NCI-H1105 treated with DMSO at 0.1 percent for 48 hours (cell line): ENCODE measurements at places on chromosomes 2 and 18.

GRCh38 chr18:29104671-29105070 lies 927.7 kb upstream of the CDH2 start:
- peak; percentile 32 for DNase-seq

GRCh38 chr2:86453836-86454235 lies 12.7 kb downstream of the KDM3A start:
- DNase-seq: peak; percentile 68

DNA sequence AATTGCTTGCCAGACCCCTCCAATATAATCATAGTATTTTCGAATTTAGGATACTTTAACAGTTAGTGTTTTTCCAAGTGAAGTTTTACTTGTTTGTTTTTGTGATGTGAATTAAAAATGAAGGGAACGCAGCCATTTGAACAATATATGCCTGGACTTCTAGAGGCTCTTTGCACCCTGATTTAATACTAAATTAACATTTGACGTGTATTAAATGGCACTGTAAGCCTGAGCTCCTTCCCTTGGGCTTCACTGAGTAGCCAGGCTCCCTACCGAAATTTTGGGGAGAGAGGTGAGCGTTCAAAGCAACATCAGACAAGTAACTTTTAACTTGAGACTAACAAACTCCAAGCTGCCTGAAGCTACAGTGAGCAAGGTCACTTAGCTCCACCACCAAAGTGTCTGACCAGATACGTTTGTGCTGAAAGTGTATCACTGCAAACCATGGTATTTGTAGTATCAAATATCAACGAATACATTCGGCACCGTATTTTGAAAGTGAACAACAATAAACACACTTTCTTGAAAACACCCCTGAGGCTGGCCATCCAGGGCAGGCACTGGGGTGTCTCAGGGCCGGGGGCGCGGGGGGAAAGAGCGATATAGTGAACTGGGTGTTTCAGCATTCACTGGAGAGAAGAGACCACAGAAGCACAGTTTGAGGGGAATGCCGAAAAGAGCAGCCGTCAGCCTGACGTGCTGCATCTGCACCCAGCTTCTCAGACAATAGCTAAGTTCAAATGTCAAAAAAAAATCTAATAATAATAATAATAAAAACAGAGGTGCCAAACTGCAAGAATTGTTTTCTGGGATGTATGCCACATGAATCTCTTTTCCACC lies 7.7 kb upstream of the POU3F3 start:
- no peak for DNase-seq

DNA sequence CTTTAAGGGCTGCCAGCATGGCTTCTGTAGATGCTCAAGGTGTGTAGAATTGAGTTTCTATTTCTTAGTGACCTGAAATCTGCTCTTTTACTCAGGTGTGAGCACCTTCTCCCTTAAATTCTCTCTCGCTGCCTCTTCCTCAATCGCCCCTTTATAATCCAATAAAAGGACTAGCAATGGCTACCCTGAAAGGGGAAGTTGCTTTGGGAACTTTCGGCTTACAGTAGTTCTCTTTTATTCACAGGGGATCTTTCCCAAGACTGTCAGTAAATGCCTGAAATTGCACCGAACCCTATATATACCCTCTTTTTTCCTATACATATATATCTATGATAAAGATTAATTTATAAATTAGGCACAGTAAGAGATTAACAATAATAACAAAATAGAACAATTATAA lies 121.8 kb downstream of the ACTR3 start:
- DNase-seq: no peak

- DNase-seq: no peak
These were observed 52.5 kb downstream of the USP40 start for GRCh38 chr2:233513953-233514655.

- no peak for DNase-seq
These were observed 81.4 kb upstream of the BZW1 start for GRCh38 chr2:200730302-200730701.

DNA sequence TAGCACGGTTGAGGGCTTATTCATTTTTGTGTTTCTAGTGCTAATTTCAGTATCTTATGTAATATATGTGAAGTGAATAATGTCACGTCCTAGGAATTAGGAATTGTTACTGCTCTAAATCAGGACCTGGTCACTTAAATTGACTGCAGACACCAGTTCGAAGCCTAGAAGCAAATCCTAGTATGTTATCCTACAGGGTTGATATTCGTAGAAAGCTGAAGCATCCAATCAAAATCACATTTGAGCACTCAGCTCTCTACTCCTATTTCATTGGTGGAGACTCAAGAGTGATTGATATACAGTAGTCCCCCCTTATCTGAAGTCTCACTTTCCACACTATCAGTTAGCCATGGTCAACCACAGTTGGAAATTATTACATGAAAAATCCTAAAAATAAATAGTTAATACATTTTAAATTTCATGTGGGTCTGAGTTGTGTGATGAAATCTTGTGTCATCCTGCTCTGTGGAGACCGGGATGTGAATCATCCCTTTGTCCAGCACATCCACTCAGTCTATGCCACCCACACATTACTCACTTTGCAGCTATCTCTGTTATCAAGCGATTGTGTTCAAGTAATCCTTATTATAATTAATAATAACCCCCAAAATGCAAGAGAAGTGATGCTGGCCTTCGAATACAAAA lies 35.2 kb upstream of the SCN9A start:
- DNase-seq: no peak

- DNase-seq: no peak
These were observed 100.7 kb upstream of the SMAD7 start for GRCh38 chr18:49051311-49051967.

GRCh38 chr2:127542231-127542630 lies 6.7 kb downstream of the MYO7B start:
- no peak for DNase-seq

GRCh38 chr2:176581557-176582165 lies 312.4 kb downstream of the MTX2 start:
- no peak for DNase-seq

DNA sequence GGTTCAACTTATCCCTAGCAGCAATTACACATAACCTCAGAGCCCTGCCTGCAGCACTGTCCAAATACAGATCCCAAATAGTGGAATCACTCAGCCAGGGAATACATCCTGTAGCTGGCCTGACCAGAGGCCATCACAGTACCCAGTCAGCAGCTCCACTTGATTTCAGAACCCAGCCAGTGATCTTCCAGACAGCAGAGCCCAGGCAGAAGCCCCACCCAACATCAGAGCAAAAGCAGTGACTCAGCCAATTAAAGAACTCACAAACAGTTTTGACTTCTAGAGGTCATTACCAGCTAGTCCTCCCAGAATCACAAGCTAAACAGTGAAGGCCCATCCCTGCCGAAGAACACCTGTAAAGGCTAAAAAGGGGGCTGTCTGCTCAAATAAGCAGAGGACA lies 118.0 kb upstream of the SRD5A2 start:
- DNase-seq: no peak

- DNase-seq: no peak
These were observed 126.0 kb downstream of the MBP start for GRCh38 chr18:77006305-77007175.
